ENCODE measurements at places on chromosomes 3 and 15.

DNA sequence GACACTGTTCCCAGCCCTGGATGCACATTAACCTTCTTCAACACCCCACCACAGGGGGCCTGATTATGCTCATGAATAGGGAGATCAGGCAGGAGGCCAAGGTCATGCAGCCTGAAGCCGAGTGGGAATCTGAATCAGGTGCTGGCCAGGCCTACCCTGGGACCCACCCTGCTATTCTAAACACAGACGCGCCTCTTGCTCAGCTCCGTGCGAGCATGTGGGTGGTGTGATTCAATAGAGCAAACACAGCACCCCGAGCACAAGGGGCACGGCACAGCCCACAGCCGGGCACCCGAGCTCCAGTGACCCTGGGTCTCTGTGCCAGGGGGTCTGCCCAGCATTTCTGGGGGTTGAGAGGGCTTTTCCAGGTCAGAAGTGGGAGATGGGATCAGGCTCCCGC, 24.6 kb upstream of the GRIP2 start:
- DNase-seq = no peak

GRCh38 chr3:55000546-55000945, 72.7 kb upstream of the LRTM1 start:
- DNase-seq = no peak

DNA sequence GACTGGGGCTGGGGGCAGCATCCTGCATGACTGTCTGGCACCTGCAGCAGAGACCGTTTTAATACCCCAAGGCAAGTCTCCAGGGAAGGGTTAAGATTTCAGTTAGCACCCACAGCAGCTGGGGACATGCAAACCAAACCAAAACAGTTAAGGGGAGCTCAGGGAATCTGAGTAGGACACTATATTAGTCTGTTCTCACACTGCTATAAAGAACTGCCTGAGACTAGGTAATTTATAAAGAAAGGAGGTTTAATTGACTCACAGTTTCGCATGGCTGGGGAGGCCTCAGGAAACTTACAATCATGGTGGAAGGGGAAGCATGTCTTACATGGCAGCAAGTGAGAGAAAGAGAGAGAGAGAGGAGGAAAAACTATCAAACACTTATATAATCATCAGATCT, 25.3 kb downstream of the GALNT15 start:
- no peak for DNase-seq

DNA sequence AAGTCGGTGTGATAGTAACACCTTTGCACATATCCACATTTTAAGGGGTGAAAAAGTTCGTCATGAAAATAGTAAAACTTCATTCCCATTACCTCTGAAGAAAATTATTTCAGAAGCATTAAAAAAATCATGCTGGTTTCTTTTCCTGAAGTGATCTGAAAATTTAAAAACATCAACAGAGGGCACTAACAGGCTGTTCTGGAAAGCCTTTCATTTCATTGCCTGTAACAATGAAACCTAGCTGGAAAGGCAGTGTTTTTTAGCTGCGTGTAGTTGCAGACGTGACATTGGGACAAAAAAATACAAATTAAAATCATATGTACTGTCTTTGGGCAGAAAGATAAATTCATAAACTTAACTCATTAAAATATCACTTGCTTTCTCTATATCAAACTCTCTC, 993.8 kb downstream of the GBE1 start:
- DNase-seq = no peak

DNA sequence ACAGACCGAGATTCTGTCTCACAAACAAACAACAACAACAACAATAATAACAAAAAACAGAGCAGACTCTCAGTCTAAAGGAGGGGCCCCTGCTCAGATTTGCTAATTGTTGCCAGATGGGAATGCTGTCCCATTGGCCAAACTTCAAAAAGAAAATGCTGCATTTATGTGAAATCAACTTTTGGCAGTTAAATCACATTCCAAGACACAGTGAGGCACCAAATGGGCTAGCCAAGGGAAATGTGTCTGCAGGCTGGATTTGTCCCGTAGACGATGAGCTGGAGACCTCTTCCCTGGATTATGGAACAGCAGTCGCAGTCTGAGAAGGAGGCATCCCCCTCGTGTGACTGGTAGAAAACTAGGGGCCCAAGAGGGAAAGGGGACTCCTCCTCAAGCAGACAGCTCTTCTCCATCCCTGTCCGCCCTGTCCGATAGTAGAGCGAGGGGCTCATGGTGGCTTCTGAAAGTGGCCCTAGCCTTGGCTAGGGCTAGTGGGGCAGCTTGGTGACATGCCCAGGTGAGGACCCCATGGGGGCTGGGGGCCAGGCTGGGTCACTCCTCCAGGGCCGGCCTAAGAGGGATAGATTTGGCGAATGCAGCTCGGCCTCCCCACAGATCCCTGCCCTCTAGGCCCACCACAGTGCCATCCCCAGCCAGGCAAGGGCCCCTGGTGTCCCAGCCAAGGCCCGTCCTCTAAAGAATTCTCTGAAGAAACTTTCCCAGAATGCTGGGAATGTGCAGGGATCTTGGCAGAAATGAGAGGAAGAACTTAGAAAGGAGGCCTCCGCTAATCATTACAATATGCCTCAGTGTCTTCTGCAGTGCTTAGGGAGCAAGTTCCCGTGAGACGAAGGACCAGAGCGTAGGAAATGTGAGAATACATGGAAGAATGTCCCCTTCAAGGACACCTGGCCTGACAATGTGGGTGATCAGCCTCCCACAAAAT, 2.0 kb downstream of the SLC22A14 start:
- DNase-seq = no peak

GRCh38 chr15:72339777-72340177, 19.8 kb upstream of the CELF6 start:
- no peak for DNase-seq

- DNase-seq = no peak
Measured at GRCh38 chr3:153901152-153901551, 220.0 kb upstream of the ARHGEF26 start.

DNA sequence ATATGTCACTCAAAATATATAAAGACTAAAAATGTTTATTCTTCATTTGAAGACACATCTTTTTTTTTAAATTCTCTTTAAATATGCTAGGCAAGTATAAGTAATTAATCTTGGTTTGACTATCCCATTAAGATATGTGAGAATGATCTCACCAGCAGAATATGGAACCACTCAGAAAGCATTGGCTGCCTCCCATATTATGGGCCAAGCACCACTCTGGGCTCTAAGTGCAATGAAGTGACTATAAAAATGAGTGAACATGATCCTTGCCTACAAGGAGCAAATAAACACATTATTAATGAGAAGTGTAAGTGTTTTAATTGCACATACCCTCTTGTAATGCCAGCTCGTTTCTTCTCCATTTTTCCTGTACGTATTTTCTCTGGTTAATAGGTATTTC, 328.5 kb downstream of the NAALADL2 start:
- DNase-seq = peak; percentile 81

DNA sequence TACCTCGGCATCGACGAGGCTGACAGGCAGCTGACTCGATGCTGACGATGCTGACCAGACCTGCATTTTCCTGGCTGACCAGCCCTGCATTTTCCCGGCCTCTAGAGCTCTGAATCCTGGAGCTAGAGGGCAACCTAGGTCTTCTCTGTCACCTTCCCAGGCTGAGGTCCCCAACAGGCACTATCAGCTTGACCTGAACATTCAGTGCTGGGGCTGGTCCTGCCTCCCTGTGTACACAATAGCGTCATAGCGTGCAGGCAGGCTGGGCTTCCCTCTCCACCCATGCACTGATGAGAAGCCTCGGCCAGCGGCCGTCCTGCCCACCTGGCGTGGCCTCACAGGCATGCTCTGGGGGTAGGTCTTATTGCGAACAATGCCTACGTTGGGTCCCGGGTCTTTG, 62.3 kb upstream of the SNRPA1 start:
- no peak for DNase-seq

GRCh38 chr15:63354821-63355650, 26.6 kb downstream of the CA12 start:
- no peak for DNase-seq

DNA sequence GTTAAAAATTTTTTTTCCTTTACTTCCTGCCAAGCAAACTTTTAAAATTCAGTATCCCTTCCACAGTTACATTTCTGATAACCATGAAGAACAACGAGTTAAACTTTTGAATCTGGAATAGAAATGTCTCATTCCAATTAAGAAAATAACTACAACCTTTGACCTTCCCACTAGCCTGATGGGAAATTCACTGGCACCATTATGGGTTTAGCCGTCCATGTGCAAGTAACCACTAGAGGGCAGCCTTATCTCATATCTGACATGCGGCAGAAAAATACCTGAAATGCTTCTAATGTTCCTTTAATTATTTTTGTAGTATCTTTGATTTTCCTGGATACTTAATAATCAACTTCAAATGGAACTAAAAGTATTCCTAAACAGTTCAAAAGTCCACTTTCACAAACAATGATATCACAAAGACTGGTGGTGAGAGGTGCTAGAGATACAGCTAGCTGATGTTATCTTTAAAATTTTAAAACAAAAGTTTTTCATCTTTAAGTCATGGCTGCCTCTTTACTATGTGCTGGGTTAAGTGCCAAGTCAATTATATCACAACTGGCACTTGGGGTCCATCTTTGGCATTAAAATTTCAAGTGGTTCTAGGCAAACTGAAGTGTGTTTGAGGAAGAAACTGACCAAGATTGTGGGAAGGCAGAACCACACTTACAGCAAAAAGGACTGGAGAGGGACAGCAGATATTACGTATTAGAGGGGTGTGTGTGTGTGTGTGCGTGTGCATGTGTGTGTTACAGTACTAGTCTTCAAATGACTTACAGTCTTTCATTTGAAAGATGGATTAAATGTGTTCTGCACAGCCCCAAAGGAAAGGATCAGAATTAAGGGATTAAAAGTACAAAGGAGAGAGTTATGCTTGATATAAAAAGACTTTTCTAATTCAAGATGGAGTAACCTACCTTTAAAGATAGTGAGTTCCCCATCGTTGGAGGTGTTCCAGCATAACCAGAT, 107.1 kb upstream of the ICE2 start:
- no peak for DNase-seq

DNA sequence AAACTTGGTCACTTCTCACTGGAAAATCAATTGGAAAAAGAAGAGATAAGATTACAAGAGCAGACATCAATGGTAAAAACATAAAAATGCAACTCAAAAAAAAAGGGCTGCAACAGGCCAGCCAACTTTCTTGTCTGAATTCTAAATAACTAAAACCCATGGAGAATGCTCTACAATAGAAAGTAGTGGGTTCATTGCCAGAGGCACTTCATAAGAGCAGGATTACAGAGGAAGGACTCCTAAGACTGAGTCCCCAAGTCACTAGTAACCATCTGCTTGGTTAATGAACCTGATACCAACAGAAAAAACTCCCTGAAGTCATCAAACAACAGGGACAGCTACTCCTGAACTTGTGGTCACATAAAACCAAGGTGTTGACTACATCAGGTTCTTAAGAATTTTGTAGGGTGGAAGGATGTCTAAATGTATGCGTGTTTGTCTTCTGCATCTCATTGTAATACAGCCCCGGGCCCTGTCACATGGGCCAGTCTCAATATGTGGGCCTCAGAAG, 148.6 kb downstream of the IMPG2 start:
- no peak for DNase-seq

DNA sequence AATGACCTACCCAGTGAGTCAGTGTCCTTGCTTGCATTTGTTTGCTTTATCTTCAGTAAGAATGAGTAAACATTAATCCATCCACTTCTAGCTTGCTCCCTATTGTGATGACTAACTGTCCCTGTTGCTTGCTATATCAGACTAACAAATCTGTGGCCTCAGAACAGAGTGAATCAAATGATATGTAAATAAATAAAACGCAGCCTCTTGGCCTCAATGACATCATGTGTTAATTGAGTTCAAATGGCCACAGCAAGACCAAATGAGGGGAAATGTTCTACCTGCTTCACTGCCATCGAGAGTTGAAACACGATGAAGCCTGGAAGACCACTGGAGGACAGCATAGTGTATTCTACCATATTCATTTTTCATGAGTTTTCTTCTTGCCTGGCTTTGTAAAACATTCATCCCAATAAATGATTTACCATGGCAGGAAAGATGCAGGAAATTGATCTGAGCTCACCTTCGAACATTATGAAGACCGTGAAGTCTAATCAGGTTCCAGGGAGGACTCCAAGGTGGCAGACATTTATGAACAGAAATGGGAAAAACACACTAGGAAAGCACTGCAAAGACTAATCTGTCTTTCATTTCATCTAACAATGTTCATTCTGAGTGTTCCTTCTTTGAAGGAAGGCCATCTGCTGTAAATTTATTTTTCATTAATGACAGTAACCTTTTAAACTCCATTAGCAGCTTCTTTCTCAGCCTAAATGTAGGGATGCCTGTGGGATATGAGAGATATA, 1144.5 kb downstream of the TUSC7 start:
- no peak for DNase-seq
